H9 (cell line): ENCODE measurements at places on chromosomes 5 and 9.

DNA sequence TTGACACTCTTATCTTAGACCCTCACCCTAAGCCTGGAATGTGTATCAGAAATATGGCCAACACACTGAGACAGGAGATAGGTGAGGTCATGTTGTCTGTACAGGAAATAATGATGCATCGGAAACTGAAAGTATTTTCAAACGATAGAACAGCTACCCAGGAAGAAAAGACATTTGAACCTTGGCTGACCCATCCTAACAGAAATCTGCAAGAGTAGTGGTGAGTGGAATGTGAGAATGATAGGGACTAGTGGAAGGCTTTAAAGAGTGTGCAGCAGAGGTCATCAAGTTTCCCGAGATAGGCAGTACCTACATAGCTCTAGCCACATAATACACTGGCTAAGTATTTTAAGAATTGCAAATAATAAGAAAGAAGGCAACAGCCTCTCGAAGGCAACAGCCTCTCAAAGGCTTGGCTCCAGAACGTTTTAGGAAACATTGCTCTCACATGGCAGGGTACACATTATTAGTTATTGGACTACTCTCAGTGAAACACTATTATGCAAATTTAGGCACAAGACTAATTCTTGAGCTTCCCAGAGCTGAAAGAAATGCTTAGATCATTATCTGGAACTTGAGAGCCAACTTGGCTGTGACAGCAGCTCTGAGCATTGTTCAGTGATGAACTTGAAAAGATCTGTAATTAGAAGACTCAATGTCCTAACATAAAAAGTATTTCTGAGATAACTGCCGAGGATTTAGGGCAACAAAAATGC, 133.1 kb upstream of the FBXL7 start:
- no peaks in the 10 kb centered on the region for H3K27me3 ChIP-seq
- H3K4me3 ChIP-seq: no peak overlapping the region
- no peak overlapping the region for H3K27ac ChIP-seq
- no peak for DNase-seq
- no peaks in the 10 kb centered on the region for H3K4me1 ChIP-seq
- H3K36me3 ChIP-seq: no peaks in the 10 kb centered on the region

GRCh38 chr9:136231478-136232297, 13.9 kb downstream of the QSOX2 start:
- no peak overlapping the region for H3K4me3 ChIP-seq
- DNase-seq: no peak
- peaks cover 28% of the 10 kb centered on the region for H3K36me3 ChIP-seq
- no peaks in the 10 kb centered on the region for H3K27me3 ChIP-seq
- no peak overlapping the region for H3K27ac ChIP-seq

DNA sequence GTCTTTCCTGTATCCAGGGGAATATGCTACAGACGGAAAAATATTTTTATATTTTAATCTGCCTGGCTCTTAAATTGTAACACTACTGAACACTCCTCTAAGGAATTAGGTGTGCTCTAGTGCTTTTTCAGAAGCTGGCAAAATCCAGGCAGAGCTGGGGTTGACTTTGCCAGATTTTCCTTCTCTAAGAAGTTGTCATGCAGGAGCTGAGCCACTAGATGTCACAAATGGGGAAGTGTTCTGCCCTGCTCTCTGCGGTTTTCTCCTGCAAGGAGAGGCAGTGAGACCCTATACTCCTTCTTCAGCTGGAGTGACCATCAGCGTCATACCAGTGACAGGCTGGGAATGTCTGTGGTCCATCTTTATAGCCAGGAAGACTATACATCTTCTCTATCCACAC, 112.5 kb downstream of the HAPLN1 start:
- no peak overlapping the region for H3K27ac ChIP-seq
- H3K36me3 ChIP-seq: no peaks in the 10 kb centered on the region
- peak; percentile 73 for DNase-seq

- no peaks in the 10 kb centered on the region for H3K36me3 ChIP-seq
- H3K4me1 ChIP-seq: no peaks in the 10 kb centered on the region
- H3K27me3 ChIP-seq: no peaks in the 10 kb centered on the region
- no peak overlapping the region for H3K4me3 ChIP-seq
Measured at GRCh38 chr5:73727470-73727869, 101.5 kb downstream of the ARHGEF28 start.

DNA sequence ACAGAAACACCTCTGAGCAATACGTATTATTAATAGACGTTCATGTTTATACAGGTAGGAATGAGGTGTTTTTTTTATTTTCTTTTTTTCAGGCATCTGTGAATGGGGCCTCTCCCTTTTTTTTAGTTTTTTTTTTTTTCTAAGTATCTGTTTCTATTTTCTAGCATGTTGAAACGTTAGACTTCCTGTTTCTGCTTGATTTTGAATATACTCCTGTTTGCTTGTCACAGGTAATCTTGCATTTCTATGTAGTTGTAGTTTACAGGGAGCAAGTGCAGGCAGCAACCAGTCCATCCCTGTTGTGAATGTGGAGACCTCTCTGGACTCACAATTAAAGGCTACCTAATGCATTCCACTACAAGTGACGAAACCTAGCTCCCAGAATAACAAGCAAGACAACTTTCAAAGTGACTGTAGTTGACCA, 22.8 kb upstream of the TNFAIP8 start:
- DNase-seq: no peak
- H3K27ac ChIP-seq: no peak overlapping the region
- no peaks in the 10 kb centered on the region for H3K36me3 ChIP-seq

DNA sequence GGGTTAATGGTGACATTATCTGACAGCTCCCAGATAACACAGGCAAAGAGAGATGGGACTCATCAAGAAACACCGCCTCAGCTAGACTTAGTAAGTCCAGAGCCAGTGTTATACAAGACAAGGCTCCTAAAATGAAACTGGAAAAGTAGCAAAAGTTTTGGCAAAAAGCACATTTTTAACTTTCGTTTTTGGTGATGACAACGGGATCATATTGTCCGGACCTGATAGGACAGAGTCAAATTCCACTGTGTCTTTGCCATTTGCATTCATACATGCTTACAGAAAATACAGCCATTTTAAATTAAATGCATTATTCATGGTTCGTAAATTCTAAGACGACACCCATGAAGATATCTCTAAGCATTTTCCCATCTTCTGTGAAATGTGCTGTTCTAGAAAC, 152.1 kb downstream of the CRB2 start:
- no peaks in the 10 kb centered on the region for H3K36me3 ChIP-seq
- no peaks in the 10 kb centered on the region for H3K27me3 ChIP-seq
- DNase-seq: no peak

- no peaks in the 10 kb centered on the region for H3K27me3 ChIP-seq
- H3K4me3 ChIP-seq: no peak overlapping the region
- H3K27ac ChIP-seq: no peak overlapping the region
- DNase-seq: no peak
- H3K4me1 ChIP-seq: peaks cover 8% of the 10 kb centered on the region; the same call in 1 of the 2 replicates
Measured at GRCh38 chr9:16721972-16722371, 148.5 kb downstream of the BNC2 start.

GRCh38 chr5:35136386-35136785, 88.6 kb upstream of the AGXT2 start:
- H3K27me3 ChIP-seq: no peaks in the 10 kb centered on the region
- no peaks in the 10 kb centered on the region for H3K4me1 ChIP-seq
- no peak overlapping the region for H3K4me3 ChIP-seq
- no peaks in the 10 kb centered on the region for H3K36me3 ChIP-seq

GRCh38 chr5:172245703-172246125, 37.9 kb downstream of the UBTD2 start:
- H3K27me3 ChIP-seq: no peaks in the 10 kb centered on the region
- no peak overlapping the region for H3K27ac ChIP-seq
- no peaks in the 10 kb centered on the region for H3K4me1 ChIP-seq
- H3K36me3 ChIP-seq: peaks cover 5% of the 10 kb centered on the region
- no peak for DNase-seq
- no peak overlapping the region for H3K4me3 ChIP-seq

DNA sequence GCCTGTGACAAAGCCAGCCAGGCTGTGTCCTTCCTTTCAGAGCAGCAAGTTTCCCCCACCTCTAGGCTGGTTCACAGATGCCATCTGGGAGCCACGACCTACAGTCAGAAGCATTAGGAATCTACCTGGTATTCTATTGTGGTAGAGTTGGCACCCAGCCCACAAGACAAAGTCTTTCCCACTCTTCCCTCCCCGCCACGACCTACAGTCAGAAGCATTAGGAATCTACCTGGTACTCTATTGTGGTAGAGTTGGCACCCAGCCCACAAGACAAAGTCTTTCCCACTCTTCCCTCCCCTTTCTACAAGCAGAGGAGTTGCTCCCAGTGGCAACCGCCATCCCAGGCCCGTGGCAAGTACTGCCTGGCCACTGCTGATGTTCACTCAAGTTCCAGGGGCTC, 157.8 kb upstream of the TNC start:
- no peak overlapping the region for H3K27ac ChIP-seq
- H3K4me1 ChIP-seq: no peaks in the 10 kb centered on the region
- H3K36me3 ChIP-seq: peaks cover 2% of the 10 kb centered on the region; the same call in 1 of the 3 replicates
- H3K27me3 ChIP-seq: no peaks in the 10 kb centered on the region

GRCh38 chr5:159309689-159310433, 20.4 kb downstream of the IL12B start:
- DNase-seq: no peak
- no peaks in the 10 kb centered on the region for H3K4me1 ChIP-seq
- no peaks in the 10 kb centered on the region for H3K36me3 ChIP-seq
- H3K27me3 ChIP-seq: no peaks in the 10 kb centered on the region; the same call in 1 of the 2 replicates
- H3K4me3 ChIP-seq: peak overlapping the region; percentile 51

DNA sequence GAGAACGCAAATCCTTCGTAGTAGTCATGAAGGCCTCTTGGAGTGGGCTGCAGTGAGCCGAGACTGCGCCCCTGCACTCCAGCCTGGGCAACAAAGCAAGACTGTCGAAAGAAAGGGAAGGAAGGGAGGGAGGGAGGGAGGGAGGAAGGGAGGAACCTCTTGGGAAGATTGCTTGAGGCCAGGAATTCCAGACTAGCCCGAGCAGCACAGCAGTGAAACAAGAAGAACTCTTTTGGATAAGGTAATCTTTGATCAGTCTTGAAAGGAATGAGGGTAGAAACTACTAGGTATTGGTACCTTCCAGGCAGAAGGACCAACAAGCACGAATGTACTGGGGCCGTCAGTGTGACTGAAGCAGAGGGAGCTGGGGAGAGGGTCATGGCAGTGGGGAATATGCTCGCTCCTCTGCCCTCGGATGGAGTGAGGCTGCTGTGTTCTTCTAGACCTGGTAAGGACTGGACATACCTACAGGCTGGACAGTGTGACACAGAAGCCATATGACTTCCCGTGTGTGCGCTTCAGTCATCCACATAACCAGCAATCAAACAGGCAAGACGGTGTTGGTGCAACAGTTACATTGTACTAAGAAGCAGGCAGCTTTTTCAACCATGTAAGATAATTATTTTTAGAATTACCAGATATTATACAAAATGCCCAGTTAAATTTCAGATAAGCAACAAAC, 45.2 kb downstream of the P4HA2 start:
- DNase-seq: no peak
- no peaks in the 10 kb centered on the region for H3K27me3 ChIP-seq
- no peaks in the 10 kb centered on the region for H3K4me1 ChIP-seq
- H3K27ac ChIP-seq: no peak overlapping the region

- DNase-seq: no peak
- no peak overlapping the region for H3K4me3 ChIP-seq
- H3K36me3 ChIP-seq: no peaks in the 10 kb centered on the region
- H3K27ac ChIP-seq: no peak overlapping the region
- no peaks in the 10 kb centered on the region for H3K27me3 ChIP-seq
Measured at GRCh38 chr9:114721491-114722079, 39.6 kb upstream of the TEX48 start.

DNA sequence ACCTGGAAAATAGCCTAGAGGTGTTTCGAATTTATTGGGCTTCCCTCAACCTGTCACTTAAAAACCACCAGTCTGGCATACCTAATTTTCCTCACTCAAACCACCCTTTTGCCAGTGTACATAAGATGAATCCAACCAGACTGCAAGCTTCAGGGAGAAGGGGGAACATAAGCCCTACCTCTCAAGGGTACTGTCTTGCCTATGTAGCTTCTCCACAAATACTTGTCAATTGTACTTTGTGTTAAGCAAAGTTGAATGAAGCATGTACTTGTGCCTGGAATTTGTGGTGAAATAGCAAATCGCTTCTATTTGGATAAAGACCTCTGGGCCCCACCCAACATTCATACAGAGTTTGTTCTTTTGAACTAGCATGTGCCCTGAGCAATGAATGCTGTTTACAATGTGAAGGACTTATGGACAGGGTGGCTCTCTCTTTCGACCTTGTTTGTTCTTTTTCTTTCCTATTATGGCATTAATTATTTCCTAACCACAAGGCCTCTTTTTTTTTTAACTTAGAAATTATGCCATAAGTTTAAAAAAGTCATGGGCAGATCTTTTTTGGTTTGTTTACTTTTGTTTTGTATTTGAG, 580.2 kb downstream of the EBF1 start:
- H3K27ac ChIP-seq: no peak overlapping the region
- no peaks in the 10 kb centered on the region for H3K36me3 ChIP-seq
- no peak for DNase-seq
- no peaks in the 10 kb centered on the region for H3K27me3 ChIP-seq

GRCh38 chr9:101365181-101365580, 19.6 kb downstream of the BAAT start:
- no peak overlapping the region for H3K4me3 ChIP-seq
- H3K27ac ChIP-seq: no peak overlapping the region
- H3K4me1 ChIP-seq: no peaks in the 10 kb centered on the region
- no peaks in the 10 kb centered on the region for H3K27me3 ChIP-seq
- H3K36me3 ChIP-seq: no peaks in the 10 kb centered on the region
- DNase-seq: no peak

GRCh38 chr9:134738869-134739659, 97.5 kb downstream of the COL5A1 start:
- H3K27ac ChIP-seq: no peak overlapping the region
- H3K36me3 ChIP-seq: no peaks in the 10 kb centered on the region
- peak; percentile 77 for DNase-seq
- no peaks in the 10 kb centered on the region for H3K4me1 ChIP-seq

GRCh38 chr5:76714751-76715485, 1.0 kb upstream of the F2R start:
- H3K4me3 ChIP-seq: peak overlapping the region; percentile 80
- peaks cover 2% of the 10 kb centered on the region; the same call in 1 of the 2 replicates for H3K27me3 ChIP-seq
- H3K4me1 ChIP-seq: peaks cover 4% of the 10 kb centered on the region; the same call in 1 of the 2 replicates

GRCh38 chr9:88511906-88512305, 23.1 kb upstream of the NXNL2 start:
- H3K27ac ChIP-seq: no peak overlapping the region
- no peaks in the 10 kb centered on the region for H3K4me1 ChIP-seq
- no peak for DNase-seq
- H3K4me3 ChIP-seq: no peak overlapping the region
